Esophagus muscularis mucosa (tissue), 4 donors: ENCODE measurements at places on chromosomes 7 and 10. TPM values are rescaled to one million over a fixed set of nuclear protein-coding genes. Genes with fewer than 3 reads are reported as not detected.

CRHR2 gene
- total RNA-seq = 0.13 TPM

DNA sequence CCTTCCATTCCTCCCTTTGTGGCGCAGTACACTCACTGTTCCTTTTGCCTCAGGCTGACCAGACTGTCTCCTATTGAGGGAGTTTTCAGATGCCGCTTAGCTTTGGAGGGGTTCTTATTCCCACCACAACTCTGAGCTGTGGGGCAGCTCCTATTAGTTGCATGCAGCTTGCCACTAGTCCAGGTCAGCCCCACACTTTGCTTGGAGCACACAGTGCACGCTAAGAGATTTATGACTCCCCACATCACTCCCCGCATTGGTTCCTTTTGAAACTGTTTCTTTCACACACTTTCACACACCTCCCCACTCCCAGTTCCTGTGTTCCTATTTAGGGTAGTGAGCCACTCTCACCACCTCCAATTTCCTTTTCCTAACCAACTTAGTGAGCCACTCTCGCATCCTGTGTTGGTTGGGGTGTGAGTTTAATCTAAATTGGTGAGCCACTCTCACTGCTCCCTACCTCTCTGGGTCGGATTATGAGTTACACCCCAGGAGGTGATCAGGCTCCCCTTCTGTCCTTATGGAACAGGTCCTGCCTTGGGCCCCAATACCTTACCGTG lies 10.4 kb upstream of the ZNF485 start:
- DNase-seq = peak; percentile 89

DNA sequence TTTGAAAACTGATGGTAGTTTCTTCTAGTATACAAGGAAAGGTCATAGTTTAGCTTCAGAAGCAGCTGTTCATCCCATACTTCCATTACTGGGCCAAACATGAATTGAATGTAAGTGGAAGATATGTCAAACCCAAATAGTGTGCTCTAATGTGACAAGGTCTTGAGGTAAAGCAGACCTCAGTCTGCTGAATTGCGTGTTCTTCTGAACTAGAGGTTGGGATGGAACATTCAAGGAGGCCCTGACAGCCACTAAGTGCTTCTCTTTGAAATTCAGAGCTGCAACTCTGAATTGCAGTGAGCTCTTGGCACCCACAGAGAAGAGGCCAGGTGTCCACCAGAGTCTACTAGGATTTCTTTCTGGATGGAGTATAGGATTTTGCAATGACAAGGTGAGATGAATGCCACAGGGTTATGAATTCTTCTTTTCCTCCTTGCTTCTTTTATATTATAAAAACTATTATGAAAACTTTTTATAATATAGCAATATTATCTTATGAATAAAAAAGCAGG lies 98.5 kb downstream of the IDE start:
- no peak for DNase-seq

SLC26A3 gene
- 13.1 TPM for total RNA-seq

DNA sequence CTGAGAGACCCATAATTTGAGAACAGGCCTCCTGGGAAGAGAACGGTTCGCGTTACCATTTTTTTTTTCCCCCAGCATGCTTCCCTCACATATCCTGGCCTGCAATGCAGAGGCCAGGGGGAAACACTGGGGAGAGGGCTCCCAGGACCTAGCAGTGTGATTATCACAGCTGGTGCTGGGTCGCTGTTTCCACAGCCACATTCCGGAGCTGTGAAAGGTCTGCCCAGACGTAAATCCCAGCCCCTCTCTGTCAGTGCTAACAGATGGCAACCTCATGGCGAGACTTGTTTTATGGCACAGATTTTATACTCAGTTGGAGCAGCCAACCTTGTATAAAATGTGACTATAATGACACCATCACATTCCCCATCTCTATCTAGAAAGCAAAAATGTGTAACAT lies 150.5 kb downstream of the PLXDC2 start:
- no peak for DNase-seq

DNA sequence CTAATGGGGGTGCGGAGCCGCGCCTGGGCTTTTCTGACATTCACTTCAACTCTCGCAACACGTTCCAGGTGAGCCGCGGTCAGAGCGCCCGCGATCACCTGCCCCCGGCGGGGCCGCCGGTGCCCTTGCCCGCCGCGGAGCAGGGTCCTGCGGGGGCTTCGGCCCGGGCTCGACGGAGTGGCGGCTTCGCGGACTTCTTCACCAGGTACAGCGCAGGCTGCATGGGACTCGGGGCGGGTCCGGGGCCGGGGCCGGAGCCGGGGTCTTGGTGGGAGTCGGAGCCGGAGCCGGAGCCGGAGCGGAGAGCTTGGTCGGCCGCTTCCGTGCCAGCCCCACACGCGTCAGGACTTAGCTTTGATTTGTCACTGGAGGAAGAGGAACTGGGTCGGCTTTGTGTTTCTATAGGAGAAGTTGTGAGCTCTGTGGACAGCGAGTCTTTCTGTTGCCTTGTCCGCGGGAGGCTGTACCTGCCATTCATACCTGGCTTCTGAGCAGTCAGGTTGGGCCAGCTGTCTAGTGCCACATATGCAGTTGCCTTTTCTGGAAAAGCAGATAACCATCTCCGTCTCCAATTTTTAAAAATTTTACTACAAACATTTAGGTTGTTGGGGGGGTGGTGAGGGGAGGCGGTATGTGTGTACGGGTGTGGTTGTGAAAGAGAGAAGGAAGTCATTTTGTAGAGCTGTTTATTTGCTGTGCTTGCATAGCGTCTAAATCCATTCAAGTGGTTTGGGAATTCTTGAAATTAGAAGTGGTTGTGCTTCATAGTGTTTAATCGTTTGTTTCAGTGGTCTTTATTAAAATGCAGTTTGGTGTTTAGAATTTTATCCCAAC lies 1.3 kb downstream of the TBC1D12 start:
- DNase-seq = no peak
